ENCODE measurements at places on chromosomes 3 and 15.

GRCh38 chr3:197901626-197902025 is 48.4 kb upstream of the RPL35A start:
- no peak for DNase-seq

DNA sequence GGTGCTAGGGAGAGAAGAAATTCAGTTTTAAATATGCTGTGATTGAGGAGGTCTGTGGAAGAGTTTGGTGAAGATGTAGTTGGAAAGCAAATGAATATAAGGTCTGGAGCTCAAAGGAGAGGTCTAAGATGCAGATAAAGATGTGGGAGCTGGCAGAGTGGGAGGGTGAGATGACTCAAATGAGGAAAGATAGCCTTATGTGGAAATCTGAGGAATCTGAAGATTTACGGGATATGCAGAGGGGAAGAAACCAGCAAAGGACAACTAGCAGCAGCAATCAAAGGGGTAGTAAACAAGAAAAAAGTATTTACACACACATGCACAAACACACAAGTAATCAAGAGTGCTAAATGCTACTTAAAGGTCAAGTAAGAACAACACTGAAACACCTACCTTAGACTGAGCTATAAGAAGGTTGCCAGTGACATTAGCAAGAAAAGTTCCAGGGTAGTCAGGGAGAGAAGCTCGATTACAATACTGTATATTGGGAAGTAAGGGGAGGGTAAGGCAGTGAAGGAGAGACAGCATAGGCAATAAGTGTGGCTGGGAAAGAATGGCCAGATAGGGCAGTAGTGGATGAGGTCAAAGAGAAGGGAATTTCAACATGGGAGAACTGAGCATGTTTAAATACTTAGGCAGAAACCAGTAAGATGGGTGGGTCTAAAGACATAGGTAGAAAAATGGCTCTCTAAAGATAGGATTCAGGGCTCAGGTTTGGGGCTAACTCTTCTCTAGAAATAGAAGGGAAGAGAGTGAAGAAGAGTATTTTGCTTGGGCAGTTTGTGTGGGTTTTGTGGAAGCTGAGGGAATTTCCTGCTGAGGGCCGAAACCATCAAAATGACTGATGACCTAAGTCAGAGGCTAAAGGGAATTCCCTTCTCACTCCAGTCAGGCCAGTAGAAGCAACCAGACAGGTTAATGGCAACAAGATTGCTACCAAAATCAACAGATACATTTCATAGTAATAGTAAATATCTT is 8.9 kb downstream of the CMTM6 start:
- DNase-seq: no peak

DNA sequence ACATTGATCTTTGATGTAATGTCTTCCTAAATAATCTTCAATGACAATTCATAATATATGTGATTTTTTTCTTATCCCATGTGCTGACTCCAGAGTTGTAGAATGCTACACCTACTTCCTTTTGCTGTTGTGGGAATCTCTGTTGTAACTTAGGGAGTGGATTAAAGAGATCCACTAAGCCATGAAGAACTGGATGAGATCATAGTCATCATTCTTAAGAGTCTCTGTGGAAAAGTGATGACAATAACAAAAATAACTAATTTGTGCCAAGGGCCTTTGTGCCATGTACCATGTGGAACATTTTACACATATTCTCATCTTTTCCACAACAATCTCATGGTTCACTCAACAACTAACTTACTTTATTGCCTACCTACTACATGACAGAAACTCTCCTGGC is 162.9 kb upstream of the PDZRN3 start:
- no peak for DNase-seq

GRCh38 chr15:41714291-41714690 is 54.1 kb downstream of the MGA start:
- no peak for DNase-seq

All from activated gamma-delta T cell treated with Interleukin-2 at 50 U/mL for 16 hours (primary cell).